ENCODE measurements at places on chromosomes 4 and X.
A peak's percentile ranks its signal among the peaks of the same experiment; 100 is the strongest.

GRCh38 chr4:5050520-5051277, 581 bp upstream of the STK32B start:
- DNase-seq, result peak; percentile 9

- no peak for DNase-seq
Observed at GRCh38 chrX:94813541-94813940, 1139.5 kb downstream of the FAM133A start.

DNA sequence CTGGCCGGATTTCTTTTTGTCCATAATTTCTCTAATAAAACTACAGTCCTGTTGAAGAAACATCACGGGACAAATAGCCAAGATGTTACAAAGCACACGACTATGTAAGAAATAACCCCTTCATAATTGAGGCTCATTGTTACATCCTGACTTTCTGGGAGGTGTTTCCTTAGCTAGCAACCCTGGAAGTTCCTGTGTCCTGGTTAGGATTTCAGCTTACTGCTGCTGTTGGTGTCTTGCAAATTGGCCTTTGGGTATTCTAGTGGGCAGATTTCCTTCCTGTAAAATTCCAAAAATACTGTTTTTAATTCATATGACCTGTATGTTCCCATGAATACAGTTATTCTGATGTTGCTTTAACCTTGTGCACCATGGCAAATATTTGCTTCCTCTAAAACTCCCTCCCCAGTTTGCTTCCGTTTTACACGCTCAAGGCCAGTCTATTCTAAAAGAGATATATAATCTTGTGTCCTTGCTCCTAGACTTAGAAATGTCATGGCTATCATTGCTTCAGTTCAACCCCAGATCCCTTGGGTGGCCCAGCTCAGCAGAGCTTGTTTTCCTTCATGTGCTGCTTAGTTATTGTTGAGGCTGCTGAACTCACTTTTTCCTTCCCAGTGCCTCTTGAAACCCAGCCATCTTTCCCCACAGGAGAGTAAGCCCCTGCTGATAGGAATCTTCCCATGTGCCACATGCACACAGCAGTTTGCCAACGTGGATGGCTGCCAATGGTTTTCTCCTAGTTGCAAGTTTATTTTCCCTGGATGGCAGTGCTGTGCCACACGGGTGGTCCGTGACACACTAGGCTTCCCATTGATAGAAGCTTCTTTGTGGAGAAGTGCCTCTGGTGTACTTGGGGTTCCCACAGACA, 75.8 kb downstream of the TSPAN7 start:
- no peak for DNase-seq

DNA sequence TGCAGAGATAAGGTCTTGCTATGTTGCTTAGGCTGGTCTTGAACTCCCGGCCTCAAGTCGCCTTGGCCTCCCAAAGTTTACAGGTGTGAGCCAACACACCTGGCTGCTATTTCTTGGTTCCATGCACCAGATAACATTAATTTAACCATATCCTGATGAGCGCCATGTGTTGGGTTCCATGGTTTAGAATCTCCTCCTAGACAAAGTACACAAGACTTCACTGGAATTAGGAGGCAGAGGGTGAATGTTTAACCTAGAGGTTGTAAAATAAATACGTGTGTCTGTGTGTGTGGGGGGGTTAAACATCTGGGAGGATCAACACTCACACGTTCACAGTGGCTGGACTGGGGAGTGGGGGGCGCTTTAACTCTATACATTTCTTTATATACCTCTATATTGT, 32.4 kb upstream of the SORCS2 start:
- DNase-seq, result no peak

GRCh38 chrX:22699581-22700091, 300.1 kb upstream of the DDX53 start:
- no peak for DNase-seq

DNA sequence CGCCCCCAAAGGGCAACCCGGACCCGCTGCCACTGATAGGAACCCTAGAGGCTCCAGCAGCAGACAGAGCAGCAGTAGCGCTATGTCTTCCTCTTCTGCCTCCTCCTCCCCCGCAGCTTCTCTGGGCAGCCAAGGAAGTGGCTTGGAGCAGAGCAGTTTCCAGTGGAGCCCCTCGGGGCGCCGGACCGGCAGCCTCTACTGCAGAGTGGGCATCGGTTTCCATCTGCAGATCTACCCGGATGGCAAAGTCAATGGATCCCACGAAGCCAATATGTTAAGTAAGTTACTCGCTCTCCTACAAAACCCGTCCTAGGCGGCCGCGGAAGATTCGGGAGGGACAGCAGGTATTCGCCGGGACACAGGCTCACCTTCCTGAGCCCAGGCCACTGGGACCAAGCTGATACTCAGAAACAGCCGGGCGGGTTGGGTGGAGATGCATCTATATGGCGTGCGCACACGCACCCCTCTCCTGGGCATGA, 477 bp downstream of the FGF5 start:
- no peak for DNase-seq
